Liver (tissue), 10 donors: ENCODE measurements at places on chromosomes 5 and 9. TPM values are rescaled to one million over a fixed set of nuclear protein-coding genes. Genes with fewer than 3 reads are reported as not detected.
A peak's percentile ranks its signal among the peaks of the same experiment; 100 is the strongest.

DNA sequence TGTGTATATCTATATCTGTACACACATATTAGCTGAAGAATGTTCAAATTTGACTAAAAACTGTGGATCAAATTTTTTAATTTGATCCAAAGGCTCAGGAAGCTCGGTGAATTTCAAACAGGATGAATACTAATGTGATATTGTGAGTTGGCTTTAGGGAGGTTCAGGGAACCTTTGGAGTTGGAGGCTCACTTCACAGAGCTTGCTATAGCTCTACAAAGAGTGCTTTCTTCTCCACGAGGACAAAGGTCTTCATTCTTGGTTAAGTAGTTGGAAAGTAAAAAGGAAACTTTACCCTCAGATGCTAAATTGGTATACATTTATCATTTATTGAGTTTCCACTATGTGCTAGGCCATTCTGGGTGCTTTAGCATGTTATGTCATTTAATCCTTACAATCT, 36.3 kb upstream of the MTAP start:
- no peaks in the 10 kb centered on the region for H3K36me3 ChIP-seq
- H3K4me3 ChIP-seq = no peak overlapping the region
- no peaks in the 10 kb centered on the region for H3K4me1 ChIP-seq
- H3K27me3 ChIP-seq = no peaks in the 10 kb centered on the region

DNA sequence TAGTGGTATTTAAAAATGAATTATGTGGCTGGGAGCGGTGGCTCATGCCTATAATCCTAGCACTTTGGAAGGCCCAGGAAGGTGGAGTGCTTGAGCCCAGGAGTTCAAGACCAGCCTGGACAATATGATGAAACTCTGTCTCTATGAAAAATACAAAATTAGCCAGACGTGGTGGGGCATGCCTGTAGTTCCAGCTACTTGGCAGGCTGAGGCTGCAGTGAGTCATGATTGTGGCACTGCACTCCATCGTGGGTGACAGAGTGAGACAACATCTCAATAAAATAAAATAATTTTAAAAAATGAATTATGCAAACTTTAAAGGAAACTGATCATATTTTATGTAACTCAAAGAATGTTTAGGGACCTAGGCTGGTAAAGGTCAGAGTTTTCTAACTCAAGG, 310.8 kb upstream of the DMRT1 start:
- H3K4me1 ChIP-seq = no peaks in the 10 kb centered on the region
- no peak for DNase-seq
- H3K27me3 ChIP-seq = peaks cover 4% of the 10 kb centered on the region
- H3K4me3 ChIP-seq = no peak overlapping the region
- H3K36me3 ChIP-seq = no peaks in the 10 kb centered on the region

DNA sequence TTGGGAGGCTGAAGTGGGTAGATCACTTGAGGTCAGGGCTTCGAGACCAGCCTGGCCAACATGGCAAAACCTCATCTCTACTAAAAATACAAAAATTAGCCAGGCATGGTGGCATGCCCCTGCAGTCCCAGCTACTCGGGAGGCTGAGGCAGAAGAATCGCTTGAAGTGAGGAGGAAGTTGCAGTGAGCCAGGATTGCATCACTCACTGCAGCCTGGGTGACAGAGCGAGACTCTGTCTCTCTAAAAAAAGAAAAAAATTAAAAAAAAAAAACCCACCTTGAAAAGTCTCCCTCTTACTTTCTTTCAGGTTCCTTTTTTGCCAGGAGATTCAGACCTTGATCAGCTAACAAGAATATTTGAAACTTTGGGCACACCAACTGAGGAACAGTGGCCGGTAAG, 34.2 kb downstream of the CDK7 start:
- no peaks in the 10 kb centered on the region for H3K4me1 ChIP-seq
- no peak for DNase-seq
- H3K27ac ChIP-seq = no peak overlapping the region
- H3K27me3 ChIP-seq = no peaks in the 10 kb centered on the region
- H3K36me3 ChIP-seq = peaks cover 19% of the 10 kb centered on the region

GRCh38 chr5:106292654-106293053, 1378.1 kb downstream of the EFNA5 start:
- no peak overlapping the region for H3K4me3 ChIP-seq
- H3K4me1 ChIP-seq = no peaks in the 10 kb centered on the region
- H3K27ac ChIP-seq = no peak overlapping the region
- no peaks in the 10 kb centered on the region for H3K36me3 ChIP-seq
- no peaks in the 10 kb centered on the region for H3K27me3 ChIP-seq
- DNase-seq = no peak

DNA sequence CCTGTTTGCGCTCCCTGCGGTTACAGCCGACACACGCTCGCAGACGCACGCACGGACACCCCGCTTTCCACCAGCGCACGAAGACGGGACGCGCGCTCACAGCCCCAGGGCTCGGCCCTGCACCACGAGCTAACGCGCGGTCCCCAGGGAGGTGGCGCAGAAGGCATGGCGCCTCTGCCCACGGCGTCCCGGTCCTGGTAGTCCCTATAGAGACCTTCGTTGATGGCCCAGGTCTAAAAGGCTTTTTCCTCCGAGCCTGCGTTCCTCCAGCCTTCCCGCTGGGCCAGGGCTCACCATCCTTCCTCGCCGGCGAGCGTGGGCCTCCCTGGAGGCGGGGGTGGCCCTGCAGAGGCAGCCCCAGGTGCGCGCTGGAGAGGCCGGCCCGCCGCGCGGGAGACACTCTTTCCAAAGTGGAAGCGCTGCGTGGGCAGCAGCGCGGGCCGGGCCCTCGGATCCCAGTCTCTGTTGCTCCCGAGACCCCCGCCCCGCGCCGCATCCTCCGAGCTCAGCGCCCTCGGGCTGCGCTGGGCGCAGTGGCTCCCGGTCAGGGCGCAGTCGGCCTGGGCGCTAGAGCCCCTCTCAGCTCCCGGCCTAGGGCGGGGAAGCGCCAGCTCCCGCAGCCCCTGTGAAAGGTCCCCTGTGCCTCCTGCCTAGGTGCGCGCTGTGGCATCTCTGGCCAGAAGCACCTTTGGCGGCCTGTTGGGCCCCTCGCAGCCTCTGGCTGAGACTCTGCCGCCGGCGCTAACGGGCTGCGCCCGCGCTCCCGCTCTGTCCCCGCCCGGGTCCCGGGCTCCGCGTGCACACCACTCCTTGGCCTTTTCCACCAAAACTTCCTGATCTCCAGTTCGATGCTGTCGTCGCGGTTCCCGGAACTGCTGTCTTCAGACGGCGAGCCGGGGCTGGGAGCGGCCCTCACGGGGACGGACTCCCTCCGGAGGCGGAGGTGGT, 31.9 kb upstream of the FANCC start:
- H3K36me3 ChIP-seq = no peaks in the 10 kb centered on the region
- peak overlapping the region; percentile 34 for H3K4me3 ChIP-seq
- H3K27ac ChIP-seq = no peak overlapping the region
- H3K4me1 ChIP-seq = peaks cover 6% of the 10 kb centered on the region
- DNase-seq = no peak

GRCh38 chr5:165497707-165498106, 1992.3 kb downstream of the MAT2B start:
- H3K36me3 ChIP-seq = no peaks in the 10 kb centered on the region
- H3K27me3 ChIP-seq = no peaks in the 10 kb centered on the region
- no peak overlapping the region for H3K27ac ChIP-seq

DNA sequence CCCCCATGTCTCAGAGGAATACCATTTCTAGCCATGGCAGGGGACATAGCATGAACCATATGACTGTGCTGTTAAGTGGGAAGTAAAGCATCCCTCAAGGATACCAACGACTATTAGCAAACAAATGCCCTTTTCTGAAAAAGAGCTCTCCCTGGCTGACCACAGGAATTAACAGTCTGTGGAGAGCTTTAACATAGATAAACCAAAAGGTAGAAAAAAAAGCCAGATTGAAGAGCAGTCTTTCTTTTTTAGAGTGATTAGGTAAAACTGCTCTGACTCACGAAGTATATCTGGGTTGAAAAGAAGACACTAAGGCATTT, 532.7 kb upstream of the DMAC1 start:
- H3K36me3 ChIP-seq = no peaks in the 10 kb centered on the region
- H3K27me3 ChIP-seq = no peaks in the 10 kb centered on the region
- H3K27ac ChIP-seq = no peak overlapping the region
- DNase-seq = no peak
- no peak overlapping the region for H3K4me3 ChIP-seq
- no peaks in the 10 kb centered on the region for H3K4me1 ChIP-seq

DNA sequence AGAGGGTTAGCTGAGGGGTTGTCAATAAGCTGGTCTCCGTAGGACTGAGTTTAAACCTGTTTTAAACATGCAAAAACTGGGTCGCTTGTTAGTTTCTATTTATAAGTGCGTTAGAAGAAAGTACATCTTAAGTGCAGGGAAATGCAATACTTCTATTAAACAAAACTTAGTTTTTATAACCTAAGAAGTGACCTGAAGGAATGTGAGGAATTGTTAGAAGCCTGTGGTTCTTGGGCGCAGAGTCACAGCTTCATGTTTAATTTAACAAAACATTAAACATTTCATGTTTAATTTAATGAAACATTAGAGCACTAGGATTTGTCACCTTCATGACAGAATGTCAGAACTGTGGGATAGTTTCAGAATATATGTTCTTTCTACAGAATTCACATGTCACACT, 469.2 kb upstream of the WWC1 start:
- DNase-seq = no peak
- no peaks in the 10 kb centered on the region for H3K4me1 ChIP-seq
- no peak overlapping the region for H3K27ac ChIP-seq
- H3K4me3 ChIP-seq = no peak overlapping the region
- H3K36me3 ChIP-seq = no peaks in the 10 kb centered on the region
- no peaks in the 10 kb centered on the region for H3K27me3 ChIP-seq

RNF183 gene
- total RNA-seq = not detected

EQTN gene
- total RNA-seq = 0.14 TPM

- H3K27ac ChIP-seq = no peak overlapping the region
- no peaks in the 10 kb centered on the region for H3K27me3 ChIP-seq
- no peak for DNase-seq
- H3K36me3 ChIP-seq = no peaks in the 10 kb centered on the region
- no peak overlapping the region for H3K4me3 ChIP-seq
- H3K4me1 ChIP-seq = no peaks in the 10 kb centered on the region
Measured at GRCh38 chr5:102529031-102529430, 30.2 kb upstream of the SLCO6A1 start.

VAV2 gene
- total RNA-seq = 12.6 TPM

DNA sequence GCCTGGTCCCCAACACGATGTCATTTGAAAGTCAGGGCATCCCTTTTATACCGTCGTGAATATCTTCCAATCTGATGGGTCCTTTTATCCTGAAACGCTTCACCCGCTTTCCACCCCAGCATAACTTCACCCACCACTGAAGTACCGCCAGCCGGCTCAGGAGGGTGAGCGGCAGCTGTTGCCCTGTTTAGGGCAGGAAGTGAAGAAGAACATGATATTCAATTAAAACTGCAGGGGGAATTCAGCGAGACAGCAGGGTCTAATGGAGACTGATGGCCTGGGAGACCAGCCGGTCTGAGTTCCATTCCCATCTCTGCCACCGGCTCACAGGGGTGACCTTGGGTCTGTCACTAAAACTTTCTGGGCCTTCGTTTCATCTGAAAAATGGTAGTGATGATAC, 68.2 kb upstream of the EGFLAM start:
- no peak overlapping the region for H3K4me3 ChIP-seq
- H3K27me3 ChIP-seq = no peaks in the 10 kb centered on the region
- no peaks in the 10 kb centered on the region for H3K36me3 ChIP-seq
- no peaks in the 10 kb centered on the region for H3K4me1 ChIP-seq

DNA sequence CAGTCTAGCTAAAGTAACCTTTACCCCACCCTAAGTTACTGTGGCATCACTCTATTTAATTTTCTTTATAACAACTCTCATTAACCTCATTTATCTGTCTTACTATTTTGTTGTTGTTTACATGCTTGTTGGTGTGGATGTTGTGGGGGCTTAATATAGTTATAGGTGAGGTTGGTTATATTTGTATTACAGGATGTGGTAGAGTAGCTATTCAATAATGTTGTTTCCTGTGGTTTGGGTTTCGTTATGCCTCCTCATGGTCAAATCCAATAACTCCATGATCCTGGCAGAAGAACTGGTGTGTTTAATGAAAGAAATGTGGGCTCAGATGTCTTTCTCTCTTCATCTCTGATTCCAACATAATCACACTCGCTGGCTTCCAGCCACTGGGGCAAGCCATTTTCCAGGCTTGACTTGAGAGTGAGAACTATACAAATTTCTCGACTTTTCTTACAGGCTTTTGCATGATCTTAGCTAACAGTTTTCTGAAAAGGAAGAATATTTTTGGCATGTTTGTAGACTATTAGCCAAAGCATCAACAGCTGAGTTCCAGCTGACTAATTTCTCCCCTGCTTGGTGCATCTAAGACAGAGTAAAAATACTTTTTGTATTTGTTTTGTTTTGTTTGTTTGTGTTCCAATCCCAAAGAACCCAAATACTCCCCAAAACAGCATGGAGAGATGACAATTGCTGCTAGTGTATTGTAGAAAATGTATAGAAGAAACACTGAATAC, 303.7 kb upstream of the PAPPA start:
- H3K4me3 ChIP-seq = no peak overlapping the region
- no peak overlapping the region for H3K27ac ChIP-seq
- no peak for DNase-seq

DNA sequence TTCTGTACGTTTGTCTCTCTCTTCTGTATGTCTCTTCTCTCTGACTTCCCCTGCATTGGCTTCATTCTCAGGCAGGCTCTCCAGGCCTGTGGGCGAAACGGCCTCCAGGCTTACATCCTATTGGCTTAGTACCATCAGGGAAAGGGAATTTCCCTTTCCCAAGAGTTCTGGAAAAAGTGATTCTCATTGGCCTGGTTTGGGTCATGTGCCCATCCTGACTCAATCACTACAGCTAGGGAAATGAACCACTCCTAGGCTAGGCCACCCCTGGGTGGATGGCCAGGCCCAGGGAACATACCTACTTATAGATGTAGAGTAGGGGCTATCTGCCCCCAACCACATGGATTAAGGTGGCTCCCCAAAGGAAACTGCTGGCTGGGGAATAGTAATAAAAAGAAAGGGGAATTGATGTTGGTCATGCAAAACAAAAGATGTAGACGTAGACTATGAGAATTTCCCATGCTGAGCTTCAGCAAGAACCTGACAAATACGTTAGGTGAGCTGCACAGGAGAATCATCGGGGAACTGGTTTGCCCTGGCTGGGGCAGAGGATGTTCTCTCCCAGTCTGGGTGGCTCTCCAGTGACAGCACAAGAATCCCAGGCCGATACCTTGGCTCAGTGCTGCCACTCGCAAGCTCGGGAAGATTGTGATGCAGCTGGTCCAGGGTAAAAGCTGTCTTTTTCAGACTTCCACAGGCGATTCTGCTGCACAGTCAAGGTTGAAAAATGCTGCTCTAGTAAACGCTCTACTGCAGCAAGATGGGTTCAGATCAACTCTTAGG, 3.7 kb upstream of the EGR1 start:
- no peak for DNase-seq
- H3K36me3 ChIP-seq = no peaks in the 10 kb centered on the region
- no peaks in the 10 kb centered on the region for H3K27me3 ChIP-seq
- no peak overlapping the region for H3K4me3 ChIP-seq

MCIDAS gene
- not detected for total RNA-seq

GRCh38 chr9:100394816-100395215, 32.1 kb upstream of the MSANTD3 start:
- no peaks in the 10 kb centered on the region for H3K27me3 ChIP-seq
- no peak for DNase-seq
- H3K4me1 ChIP-seq = no peaks in the 10 kb centered on the region
- no peaks in the 10 kb centered on the region for H3K36me3 ChIP-seq

GRCh38 chr5:60371065-60371464, 328.9 kb downstream of the DEPDC1B start:
- no peaks in the 10 kb centered on the region for H3K36me3 ChIP-seq
- H3K4me1 ChIP-seq = no peaks in the 10 kb centered on the region
- H3K27ac ChIP-seq = no peak overlapping the region
- no peak overlapping the region for H3K4me3 ChIP-seq
- DNase-seq = no peak
- no peaks in the 10 kb centered on the region for H3K27me3 ChIP-seq

- no peak for DNase-seq
- no peak overlapping the region for H3K4me3 ChIP-seq
- H3K27ac ChIP-seq = no peak overlapping the region
- H3K4me1 ChIP-seq = no peaks in the 10 kb centered on the region
Measured at GRCh38 chr5:115577741-115578140, 24.5 kb downstream of the TICAM2 start.

ZCCHC7 gene
- total RNA-seq = 9.7 TPM
